ENCODE measurements at places on chromosomes 16 and 17.

DNA sequence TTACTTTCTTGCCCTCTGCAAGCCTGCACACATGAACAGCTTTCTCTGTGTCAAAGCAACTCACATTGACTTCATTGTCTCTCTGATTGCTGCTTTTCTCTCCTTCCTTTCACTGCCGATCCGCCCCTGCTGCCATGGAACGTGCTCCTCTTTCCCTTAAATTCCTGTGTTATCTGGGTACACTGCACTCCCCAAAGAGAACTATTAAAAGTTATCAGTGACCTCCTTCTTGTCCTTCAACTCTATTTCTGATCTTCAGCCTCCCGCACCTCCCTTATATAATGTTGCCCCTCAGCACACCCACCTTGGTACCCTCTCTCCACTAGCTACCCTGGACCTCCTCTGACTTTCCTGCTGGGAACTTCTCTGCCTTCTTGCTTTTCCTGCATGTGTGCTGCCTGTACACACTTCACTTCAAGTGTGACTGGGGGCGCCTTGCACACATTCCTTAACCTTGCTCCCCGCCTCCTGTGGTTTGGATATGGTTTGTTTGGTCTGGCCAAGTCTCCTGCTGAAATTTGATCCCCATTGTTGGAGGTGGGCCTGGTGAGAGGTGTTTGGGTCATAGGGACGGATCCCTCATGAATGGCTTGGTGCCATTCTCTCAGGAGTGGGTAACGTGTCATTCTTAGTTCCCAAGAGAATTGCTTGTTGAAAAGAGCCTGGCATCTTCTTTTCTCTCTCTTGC lies 26.7 kb upstream of the PMP22 start:
- no peak for DNase-seq

GRCh38 chr17:56939869-56940484 lies 20.9 kb downstream of the COIL start:
- no peak for DNase-seq

DNA sequence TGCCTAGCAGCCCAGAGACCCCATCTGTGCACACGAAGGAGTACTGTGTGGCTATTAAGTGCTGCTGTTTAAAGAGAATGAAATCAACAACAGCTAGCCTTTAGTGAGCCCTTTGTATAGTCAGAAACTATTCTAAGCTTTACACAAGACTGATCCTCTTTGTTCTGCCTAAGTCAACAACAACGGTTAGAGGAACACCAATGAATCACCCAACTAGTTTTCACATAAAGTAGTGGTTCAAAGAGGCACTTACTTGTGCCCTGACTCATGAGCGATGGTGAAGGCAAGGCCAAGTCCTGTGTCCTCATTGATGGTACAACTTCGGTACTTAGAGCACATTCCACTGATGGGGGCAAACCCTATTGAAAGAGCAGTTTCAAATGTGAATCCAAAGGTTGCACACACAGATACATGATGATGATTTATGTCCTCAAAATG lies 75.8 kb downstream of the ADAMTS18 start:
- DNase-seq: no peak

- DNase-seq: peak; percentile 45
Measured at GRCh38 chr17:29138971-29139691, 41.1 kb downstream of the MYO18A start.

DNA sequence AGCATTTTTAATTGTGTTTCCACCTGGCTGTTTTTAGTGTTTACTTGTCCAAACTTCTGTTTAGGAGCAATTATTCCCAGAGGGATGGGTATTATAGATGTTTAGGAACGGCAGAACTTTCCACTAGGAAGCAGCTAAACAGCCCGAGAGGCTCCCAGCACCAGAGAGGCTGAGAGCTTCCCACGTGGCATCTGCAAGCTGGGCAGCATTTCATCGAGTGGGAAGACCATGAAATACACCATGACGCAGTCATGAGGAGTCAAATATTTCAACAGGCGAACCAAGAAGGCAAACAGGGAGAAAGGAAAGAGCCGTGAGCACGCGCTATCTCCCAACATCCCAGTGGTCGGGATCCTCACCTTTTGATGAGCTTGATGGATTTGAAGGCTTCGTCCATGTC lies 24.1 kb downstream of the TMEM204 start:
- no peak for DNase-seq

GRCh38 chr17:69696650-69697049 lies 282.2 kb downstream of the MAP2K6 start:
- no peak for DNase-seq

DNA sequence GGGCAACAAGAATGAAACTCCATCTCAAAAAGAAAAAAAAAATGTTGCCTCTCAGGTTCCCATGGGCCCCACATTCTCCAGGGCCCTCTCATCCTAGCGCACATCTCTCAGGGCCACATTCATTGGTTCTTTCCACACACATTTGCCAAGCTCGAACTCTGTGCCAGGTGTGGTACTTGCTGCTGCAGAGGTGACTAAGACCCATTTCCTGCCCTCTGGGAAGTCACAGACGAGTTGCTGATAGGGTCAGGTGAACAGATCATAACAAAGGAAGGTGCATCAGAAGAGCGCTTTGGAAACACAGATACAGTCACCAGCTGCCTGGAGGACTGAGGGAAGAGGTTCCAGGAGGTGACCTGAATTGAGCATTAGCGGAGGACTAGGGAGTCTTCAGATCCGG lies 1.0 kb downstream of the GSDMA start:
- DNase-seq: peak; percentile 45
